Stimulated activated CD8-positive, alpha-beta memory T cell treated with anti-CD3 and anti-CD28 coated beads, Interleukin-7, amount 100 ng/mL, for 1 hour (primary cell): ENCODE measurements at places on chromosomes 3 and 15.

- DNase-seq = no peak
Observed at GRCh38 chr3:46127503-46127902, 80.6 kb downstream of the CCR1 start.

DNA sequence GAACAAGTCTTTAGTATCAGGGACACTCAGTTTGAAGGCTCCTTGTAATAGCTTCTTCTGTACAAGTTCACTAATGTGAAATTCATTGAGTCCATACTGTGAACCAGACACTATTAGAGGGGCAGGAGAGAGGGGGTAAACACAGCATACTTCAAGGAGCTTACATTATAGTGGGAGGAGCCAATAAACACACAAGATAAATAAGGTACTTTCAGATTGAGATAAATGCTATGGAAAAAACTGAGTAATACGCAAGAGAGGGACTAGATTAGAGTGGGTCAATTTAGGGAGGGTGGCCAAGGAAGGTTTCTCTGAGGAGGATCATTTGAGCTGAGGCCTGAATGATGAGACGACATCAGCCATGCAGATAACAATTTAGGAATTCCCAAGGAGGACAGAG, 3.1 kb upstream of the AKAP13 start:
- no peak for DNase-seq

DNA sequence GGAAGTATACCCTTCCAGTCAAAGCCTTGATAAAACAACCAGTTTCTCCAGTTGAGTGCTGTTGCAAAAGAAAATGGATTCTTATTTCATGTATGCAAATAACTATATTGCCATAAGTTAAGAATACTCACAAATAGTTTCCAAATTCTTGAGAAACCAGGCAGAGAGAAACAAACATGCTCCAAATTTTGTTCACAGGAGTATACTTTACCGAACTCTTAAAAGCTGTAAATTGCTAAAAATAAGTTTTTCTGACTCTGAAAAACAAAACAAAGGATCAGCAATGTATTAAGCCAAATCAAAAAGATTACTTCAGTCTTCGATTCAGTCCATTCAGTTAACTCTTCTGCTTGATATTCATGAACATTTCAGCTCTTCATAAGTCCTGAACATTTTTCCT, 646.5 kb downstream of the MCTP2 start:
- DNase-seq = no peak

- DNase-seq = no peak
Observed at GRCh38 chr15:91593653-91594052, 259.9 kb upstream of the SLCO3A1 start.

GRCh38 chr3:25903371-25904129, 113.7 kb downstream of the OXSM start:
- DNase-seq = no peak

- DNase-seq = no peak
Observed at GRCh38 chr3:31077021-31077601, 182.7 kb upstream of the GADL1 start.

- DNase-seq = no peak
Observed at GRCh38 chr15:92112180-92112579, 258.7 kb downstream of the SLCO3A1 start.

GRCh38 chr15:81001152-81002008, 657 bp downstream of the TLNRD1 start:
- peak; percentile 23 for DNase-seq

DNA sequence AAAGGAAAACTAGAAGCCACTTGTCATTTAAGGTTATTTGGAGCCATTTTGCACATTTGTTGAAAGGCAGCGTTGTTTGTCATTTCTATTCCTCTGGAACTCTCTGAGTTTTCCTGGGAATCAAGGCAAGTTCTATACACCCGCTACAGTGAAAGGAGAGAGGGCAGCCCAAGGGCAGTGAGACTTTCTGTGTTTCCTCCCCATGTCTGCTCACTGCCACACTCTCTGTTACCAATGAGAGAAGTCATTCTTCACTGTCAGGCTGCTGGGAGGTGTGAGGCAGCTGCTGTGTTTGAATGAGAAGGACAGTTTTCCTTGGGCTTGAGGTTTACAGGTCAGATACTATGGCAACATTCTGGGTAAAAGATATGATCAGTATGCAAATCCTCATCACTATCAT, 36.0 kb downstream of the ATP13A5 start:
- DNase-seq = no peak

GRCh38 chr3:52705438-52705687, 228 bp downstream of the GLT8D1 start:
- no peak for DNase-seq

- no peak for DNase-seq
Observed at GRCh38 chr15:41774882-41775417, 666 bp downstream of the MAPKBP1 start.

GRCh38 chr15:36479200-36479896, 100.1 kb upstream of the CDIN1 start:
- no peak for DNase-seq

- DNase-seq = no peak
Observed at GRCh38 chr3:109213321-109213720, 76.8 kb downstream of the C3orf85 start.

- DNase-seq = peak; percentile 95
Observed at GRCh38 chr15:63188926-63189871, at the start of gene RAB8B. RAB8B (plus strand) TSS chr15:63189606; CDS start chr15:63189625, 19 bp downstream.

GRCh38 chr3:84077479-84077878, 881.3 kb upstream of the CADM2 start:
- DNase-seq = no peak

DNA sequence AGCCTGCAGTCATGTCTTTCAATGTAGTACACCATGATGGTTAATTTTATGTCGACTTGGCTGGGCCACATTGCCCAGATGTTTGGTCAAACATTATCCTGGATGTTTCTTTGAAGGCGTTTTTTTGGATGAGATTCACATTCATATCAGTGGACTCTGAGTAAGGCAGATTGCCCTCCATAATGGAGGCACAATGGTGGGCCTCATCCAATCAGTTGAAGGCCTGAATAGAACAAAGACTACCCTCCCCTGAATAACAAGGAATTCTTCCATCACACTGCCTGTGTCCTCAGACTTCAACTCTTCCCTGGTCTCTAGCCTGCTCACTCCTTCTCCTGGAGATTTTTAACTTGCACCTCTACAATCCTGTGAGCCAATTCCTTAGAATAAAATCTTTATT, 83.8 kb upstream of the CHL1 start:
- DNase-seq = no peak

- no peak for DNase-seq
Observed at GRCh38 chr3:73848173-73848906, 223.6 kb upstream of the PDZRN3 start.

GRCh38 chr3:151203051-151203420, at the start of gene GPR171:
GPR171 (minus strand) TSS chr3:151203216; CDS start chr3:151199386, 3,830 bp downstream.
- peak; percentile 44 for DNase-seq
